EL (cell line): ENCODE measurements at places on chromosomes 4 and X.
A peak's percentile ranks its signal among the peaks of the same experiment; 100 is the strongest.

GRCh38 chr4:113385281-113385899, 335.9 kb downstream of the ANK2 start:
- no peak for DNase-seq

GRCh38 chrX:112513154-112513553, 166.6 kb downstream of the LHFPL1 start:
- DNase-seq, result no peak

GRCh38 chrX:794311-794710, 163.7 kb downstream of the SHOX start:
- no peak for DNase-seq

GRCh38 chrX:15758140-15758539, 20.1 kb downstream of the CA5B start:
- no peak for DNase-seq

DNA sequence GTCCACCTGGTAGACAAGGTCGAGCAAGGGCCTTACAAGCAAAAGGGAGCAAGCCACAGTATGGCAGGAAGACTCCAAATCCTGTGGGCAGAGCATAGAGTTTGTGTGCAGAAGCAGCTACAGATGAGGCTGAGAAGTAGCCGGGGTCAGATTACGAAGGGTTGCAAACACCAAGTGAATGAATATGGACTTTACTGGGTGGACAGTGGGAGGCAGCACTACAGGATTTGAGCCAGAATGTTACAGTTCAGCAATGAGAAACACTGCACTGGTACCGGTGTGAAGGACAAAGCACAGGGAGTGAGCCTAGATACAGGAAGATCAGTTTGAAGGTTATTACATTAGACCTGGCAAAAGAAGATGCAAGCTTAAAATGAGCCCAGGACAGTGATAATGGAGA, 46.1 kb upstream of the HOPX start:
- DNase-seq, result no peak

DNA sequence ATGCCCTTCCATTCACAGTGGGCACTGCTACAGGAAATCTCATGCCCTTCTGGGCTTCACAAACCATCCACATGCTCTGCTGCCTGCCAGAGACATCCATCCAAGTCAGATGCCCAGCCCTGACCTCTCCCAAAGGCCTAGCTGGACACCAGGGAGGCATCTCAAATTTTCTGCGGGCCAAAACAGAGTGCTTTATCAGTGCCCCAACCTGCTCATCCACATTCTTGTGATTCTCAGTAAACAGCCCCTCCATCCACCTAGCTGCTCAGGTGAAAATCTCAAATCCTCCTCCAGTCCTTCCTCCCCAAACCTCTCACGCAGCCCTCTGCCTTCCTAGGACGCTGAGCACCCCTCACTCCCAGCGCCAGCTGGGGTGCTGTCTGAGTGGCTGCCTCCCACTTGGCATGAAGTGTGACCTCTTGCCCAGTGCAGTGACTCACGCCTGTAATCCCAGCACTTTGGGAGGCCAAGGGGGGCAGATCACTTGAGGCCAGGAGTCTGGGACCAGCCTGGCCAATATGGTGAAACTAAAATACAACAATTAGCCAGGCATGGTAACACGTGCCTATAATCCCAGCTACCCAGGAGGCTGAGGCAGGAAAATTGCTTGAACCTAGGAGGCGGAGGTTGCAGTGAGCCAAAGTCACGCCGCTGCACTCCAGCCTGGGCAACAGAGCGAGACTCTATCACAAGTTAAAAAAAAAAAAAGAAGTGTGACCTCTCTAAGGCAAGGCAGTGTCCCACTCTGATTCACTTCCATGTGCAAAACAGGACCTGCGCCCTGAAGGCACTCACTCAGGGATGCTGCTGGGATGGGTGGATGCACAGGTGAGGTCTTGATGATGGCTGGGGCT, 1.7 kb upstream of the AFAP1 start:
- DNase-seq, result peak; percentile 53

GRCh38 chr4:138266948-138267347, 24.8 kb upstream of the SLC7A11 start:
- DNase-seq, result no peak

DNA sequence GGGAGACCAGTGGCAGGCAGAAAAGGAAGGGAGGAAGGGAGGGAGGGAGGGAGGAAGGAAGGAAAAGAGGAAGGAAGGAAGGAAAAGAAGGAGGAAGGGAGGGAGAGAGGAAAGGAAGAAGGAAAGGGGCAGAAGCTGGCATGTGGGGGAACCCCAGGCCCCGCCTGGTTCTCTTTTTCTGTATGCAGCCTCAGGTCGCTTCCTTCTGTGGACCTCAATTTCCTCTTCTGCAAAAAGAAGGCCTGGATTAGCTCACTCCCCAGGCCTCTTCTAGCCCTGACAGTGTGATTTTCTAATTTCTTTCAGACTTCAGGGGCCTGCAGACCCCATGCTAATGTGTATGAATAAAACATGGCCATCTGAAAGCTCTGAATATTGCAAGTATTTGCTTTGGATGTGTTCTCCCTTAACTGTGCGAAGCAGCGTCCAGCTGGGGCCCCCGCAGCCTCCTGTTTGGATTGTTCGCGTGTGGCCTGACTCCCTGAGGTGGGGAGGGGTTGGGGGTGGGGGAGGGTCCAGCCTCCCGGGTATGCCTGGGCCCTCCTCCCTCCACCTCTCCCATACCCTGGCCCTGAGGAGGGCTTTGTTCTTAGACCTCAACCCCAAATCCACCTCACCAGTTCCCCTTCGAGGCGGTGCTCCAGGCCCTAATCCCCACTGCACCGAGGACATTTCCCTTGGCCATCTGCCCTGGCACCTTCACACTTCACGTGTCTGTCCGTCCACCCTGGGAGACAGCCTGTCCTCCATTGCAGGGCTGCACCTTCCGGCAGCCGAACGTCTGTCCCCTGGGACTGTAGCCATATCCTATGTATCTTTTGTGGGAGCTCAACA, 199.9 kb upstream of the ATP6AP2 start:
- DNase-seq, result no peak

- peak; percentile 62 for DNase-seq
These were observed 32.7 kb downstream of the METAP1 start for GRCh38 chr4:99028187-99028586.

DNA sequence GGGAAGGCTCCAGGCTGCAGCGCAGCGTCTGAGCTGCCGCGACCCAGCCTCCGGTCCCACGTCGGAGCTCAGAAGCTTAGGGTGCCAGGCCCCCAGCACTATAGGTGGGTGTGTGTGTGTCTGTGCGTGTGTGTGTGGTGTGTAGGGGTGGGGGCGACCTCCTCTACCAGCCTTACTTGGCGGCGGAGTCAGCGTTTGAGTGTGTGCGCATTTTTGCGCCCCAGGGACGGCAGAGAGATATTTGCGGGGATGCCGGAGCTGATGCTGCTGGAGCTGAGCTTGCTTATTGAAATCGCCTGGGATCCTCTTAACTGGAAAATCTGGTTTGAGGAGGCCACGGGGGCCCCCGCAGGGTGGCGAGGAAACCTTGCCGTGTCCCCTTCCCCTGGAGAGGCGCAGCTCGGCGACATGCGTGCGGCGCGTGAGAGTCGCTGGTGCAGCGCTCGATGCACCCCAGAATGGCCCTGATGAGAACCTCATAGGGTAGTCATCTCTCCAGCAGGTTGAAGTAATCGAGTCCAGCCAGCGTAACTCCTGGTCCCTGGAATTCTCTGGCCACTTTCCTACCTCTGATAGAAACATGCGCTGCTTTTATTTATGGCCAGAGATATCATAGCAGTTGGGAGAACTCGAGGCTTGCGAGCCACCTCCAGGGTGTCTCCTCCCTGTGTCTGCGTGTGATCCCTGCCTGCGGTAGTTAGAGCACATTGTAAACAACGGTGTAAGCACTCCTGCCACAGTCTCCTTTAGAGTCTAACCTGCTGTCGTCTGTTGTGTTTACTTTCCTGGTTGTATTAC, 2.7 kb downstream of the ADGRL3 start:
- peak; percentile 1 for DNase-seq

GRCh38 chrX:131331152-131331551, 42.0 kb upstream of the IGSF1 start:
- DNase-seq, result no peak

- DNase-seq, result no peak
These were observed 16.4 kb downstream of the LSM6 start for GRCh38 chr4:146191766-146192458.

- peak; percentile 21 for DNase-seq
These were observed 397.4 kb upstream of the ZFP42 start for GRCh38 chr4:187598196-187598595.
